ENCODE measurements at places on chromosomes 5 and 9.

- DNase-seq, result no peak
Measured at GRCh38 chr9:131252120-131252519, 24.2 kb downstream of the FAM78A start.

DNA sequence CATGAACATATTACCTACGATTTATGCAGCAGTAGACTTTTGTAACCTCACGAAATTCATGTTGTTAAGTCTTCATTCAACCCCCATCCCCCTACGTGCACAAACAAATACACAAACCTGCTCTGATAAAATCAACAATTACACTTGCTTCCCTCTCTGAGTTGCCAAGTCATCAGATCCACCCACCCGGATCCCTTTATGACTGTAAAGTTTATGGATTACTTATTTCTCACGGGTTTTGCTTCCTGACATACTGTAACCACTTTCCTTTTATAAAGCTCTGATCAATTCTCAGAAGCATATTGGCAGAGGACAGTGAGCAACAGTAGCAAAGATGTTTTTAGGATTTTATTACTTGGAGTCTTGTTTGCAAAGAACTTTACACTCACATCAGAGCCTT, 70.5 kb downstream of the MLLT3 start:
- no peak for DNase-seq

GRCh38 chr9:116189683-116190082, 36.1 kb downstream of the PAPPA start:
- no peak for DNase-seq

- no peak for DNase-seq
Measured at GRCh38 chr9:99749641-99750040, 72.0 kb upstream of the NR4A3 start.

DNA sequence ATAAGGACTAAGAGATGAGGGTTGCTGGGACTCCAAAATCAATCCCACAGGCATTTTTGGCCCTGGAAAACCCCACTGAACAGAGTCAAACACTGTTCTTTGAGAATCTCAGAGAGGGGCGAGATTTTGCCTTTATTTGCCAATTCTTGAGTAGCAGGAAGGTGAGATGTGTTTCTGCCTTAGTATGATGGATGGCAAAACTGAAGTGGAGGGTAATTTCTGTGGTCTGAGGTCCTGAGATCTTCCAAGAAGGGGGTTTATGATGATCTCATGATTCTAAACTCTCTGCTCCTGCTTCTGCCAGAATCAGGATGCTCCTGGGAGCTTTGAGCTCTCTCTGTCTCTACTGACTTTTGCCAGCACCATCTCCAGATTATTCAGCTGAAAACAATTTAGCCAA, 174.8 kb upstream of the CLINT1 start:
- DNase-seq, result no peak

GRCh38 chr5:66595756-66596635, at the start of gene MAST4:
TSS of gene MAST4 (plus strand) at chr5:66596393. CDS start at chr5:66596656, 263 bp downstream.
- DNase-seq, result peak; percentile 43

- no peak for DNase-seq
Measured at GRCh38 chr9:32884482-32884881, 101.1 kb downstream of the TMEM215 start.

GRCh38 chr9:96084331-96084734, 208.8 kb downstream of the ERCC6L2 start:
- no peak for DNase-seq

DNA sequence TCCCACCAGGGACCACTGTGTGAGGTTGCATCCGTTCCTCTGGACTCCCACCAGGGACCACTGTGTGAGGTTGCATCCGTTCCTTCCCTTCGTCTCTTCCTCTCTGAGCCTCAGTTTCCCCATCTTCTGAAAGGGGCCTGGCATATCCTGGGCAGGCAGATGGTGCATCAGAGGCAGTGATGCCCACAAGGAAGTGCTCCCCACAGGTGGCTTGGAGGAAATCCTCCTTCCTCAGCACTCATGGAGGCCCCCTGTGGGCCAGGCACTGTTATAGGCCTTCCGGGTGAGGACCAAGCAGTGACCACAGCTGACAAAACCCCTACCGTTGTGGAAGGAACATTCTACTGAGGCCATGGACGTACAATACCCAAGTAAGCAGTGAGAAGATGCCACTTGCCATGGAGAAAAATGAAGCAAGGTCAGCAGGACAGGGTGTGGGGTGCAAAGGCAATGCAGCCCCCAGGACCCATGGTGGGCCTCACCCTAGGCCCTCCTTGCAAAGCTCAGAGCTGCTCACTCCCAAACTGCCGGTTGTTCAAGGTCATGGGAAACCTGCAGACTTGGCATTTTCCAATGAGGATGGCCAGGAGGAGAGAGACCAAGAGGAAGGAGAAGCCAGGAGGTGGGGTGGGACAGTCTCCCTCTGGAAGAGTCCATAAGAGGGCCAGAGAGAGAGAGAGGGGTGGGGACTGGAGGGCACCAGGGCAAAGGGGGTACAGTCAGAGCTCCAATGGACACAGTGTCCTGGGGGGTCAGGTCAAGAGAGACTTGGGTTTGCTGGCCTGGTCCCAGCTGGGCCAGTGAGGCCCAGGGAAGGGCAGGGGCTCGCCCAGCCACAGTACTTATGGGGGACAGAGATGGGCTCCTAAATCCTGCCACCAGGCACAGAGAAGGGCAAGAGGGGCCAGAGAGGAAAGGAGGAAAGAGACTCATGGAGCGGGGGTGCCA, 51.1 kb downstream of the C9orf50 start:
- no peak for DNase-seq

GRCh38 chr5:87589587-87589986, 176.9 kb upstream of the CCNH start:
- DNase-seq, result no peak

- no peak for DNase-seq
Measured at GRCh38 chr9:32260151-32260862, 124.1 kb upstream of the ACO1 start.

DNA sequence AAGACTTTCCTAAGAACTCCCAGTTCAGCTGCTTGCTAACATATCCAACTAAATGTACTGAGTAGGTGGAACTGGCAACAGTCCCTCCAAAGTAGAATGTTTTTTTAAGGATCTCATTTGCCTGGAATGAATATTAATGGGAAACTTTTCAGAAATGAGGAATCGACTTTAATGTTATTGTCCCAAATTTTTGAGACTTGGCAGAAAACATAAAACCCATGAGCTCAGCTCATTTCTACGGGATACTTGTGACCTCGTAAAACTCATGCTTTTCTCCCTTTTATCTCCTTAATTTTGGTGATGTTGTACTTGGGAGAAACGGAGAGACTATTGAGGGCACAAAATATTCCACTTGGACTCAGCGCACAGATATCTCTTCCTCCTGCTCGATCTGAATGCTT, 296.8 kb downstream of the EBF1 start:
- no peak for DNase-seq

DNA sequence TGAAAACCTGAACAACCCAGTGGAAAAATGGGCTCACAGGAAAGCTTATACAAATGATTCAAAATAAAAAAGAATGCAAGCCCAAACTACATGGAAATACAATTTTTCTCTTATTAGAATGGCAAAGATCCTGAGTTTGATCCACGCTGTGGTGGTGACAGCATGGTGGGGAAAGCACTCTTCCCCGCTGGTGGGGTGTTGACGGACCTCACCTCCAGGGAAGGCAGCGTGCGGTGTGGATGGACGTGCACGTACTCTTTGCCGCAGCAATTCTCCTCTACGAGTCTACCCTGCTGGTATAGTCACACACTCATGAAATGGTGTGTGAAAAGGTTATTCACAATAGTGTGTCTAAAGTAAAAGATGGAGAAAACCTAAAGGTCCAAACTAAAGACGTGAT, 5.9 kb upstream of the ZFP62 start:
- no peak for DNase-seq

DNA sequence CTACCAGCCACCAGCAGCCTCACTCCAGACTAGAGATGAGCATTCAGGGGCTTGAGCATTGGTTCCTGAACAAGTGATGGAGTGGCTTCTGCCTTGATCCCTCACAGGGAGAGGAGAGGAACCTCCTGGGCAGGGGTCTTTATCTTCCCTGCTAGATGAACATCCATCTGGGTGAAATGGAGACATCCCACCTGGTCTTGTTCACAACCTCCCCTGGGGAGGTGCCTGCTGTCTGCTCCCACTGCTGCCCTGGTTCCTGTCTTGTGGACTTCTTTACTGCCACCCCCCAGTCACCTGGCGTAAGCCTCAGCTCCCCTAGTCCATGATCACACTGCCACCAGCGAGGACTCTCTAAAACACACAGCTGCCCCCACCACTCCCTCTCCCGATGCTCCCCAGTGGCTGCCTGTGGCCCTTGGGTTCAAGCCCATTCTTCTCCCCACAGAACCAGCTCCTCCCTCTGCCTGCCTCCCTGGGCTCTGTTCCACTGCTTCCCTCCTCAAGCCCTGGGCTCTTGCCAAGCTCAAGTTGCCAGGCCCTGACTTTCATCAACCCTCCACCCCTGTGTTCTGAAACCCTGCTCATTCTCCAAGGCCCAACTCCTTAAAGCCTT, 51.5 kb downstream of the COL15A1 start:
- peak; percentile 28 for DNase-seq

DNA sequence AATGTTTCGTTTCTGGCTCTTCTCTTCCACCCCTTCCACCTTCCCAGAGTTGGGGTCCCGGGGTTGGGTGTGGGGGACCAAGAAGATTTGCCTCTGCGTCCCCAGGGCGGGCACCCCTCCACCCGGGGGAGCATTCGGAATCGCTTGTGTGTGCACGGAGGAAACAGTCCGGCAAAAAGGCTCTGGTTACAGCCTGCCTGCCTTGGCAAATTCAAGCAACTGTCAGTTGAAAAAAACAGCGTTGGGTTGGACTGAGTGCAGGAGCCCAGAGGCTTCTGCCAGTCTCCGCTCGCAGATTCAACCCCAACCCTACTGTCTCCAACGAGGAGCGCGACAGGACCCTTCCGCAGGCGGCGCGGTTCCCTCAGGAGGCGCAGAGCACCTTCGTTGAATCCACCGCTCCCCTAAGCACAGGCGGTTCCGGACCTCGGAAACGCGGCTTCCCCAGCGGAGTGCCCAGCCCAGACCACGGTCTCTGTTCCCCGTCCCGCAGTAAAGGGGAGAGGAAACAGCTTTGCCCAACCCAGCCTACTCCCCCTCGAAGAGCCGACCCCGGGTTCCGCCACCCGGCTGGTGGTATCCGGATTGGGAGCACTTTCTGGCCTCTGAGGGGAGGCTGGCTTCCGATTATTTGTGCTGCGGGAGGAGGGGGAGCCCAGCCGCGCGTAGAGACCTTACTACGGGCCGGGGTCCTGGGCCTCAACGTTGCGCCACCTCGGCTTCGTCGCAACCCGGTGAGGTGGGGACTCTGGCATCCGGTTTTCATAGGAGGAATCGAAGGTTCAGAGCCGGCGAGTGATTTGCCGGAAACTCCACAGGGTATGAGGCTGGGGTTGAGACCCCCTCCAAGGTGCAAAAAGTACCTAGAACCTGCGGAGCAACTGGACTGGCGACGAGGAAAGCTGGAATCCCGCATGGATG, 9.6 kb downstream of the LHX6 start:
- DNase-seq, result no peak

DNA sequence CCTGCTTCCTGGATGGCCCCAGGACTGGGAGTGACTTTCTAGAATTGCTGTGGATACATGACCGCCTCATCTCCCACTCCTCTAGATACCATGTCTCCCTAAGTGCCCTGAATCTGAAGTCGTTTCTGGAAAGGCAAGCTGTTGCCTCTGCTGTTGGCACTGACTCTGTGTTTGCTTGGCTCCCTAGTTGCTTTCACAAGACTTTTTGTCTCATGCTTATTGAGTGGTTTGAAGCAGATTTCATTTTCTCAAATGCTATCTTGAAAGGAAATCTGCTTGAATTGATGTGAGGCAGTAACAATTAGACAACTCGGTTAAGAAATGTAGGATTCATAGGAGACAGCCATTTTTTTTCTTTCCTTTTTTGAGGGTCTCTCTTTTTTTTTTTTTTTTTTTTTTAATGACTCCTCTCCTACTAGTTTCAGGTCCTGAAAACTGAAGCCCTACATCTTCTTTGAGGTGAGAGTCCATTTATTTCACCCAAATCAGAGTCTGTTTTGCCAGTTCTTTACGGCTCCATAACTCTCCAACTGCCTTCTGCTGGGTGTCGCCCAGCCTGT, 65.9 kb downstream of the PRDM6 start:
- DNase-seq, result no peak

DNA sequence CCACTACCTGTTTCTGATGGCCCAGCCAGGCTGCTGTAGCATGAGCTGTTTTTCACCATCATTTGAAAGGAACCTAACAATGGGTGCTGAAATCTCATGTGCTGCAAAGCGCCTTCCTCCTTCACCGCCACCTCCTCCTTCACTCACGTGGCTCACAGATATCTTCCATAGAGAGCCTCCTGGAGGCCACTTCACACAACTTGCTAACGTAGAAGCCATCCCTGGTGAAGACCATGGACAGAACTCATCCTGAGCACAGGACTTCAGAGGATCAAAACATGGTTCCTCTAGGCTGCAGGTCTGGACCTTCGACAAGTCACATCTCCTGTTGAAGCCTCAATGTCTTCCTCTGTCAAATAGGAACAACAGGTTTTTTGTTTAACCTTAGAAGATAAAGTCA, 155.5 kb upstream of the RAD23B start:
- DNase-seq, result no peak

- peak; percentile 37 for DNase-seq
Measured at GRCh38 chr5:81268521-81269196, 32.7 kb upstream of the ZCCHC9 start.

DNA sequence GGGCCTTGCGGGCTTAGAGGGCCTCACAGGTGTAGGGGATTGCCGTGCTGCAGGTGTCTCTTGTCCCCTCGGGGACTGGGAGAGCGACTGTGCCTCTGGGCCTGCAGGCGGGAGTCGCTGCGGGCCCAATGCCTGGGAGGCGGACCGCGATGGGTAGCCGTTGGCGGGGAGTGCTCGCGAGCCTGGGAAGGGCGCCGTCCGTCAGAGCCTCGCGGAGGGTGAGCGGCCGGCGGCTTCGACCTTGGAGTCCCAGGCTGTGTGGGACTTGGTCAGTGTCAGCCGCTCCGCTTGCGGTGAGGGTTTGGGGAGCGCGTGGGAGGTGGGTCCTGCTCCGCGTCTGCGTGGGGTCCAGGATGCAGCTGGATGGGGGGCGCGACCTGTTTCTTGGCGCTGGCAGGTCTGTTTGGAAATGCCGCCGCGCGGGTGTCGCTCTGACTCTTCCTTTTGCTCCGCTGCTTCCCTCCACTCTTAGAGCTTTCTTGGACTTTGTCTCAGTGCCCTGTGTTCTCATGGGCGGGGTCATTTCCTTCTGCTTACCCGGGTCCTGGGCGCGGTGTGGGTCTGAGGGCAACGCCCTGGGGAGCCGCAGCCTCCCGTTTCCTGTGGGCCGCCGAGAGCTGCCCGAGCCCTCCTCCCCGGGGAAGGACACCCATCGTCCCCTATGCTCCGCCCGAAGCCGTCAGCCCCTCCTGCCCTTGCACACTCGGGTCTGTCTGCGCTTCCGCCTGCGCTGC, 88.9 kb upstream of the CACNA1B start:
- no peak for DNase-seq

- DNase-seq, result no peak
Measured at GRCh38 chr5:43274435-43275114, 38.6 kb downstream of the HMGCS1 start.

DNA sequence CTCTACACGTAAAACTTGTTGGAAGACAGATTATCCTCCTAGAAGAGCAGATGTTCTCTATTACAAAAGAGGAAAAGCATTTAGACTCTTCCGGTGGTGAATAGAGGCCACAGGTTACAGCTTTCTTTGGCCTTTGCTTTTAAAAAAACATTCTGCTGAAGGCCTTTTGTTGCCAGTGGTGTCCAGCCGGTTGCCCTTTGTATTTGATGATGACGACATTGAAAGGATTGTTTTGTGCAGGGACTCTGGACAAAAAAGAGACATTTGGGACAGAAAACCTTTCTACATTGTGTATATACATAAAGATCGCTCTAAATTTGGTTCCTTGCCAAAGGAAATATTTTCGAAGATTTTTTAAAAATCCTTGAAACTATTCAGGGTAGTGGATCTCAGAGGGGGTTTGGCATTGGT, 180.3 kb downstream of the C9orf152 start:
- DNase-seq, result no peak

GRCh38 chr9:113887436-113887835, 11.3 kb downstream of the ZNF618 start:
- DNase-seq, result no peak
